CD4-positive, alpha-beta memory T cell (primary cell): ENCODE measurements at places on chromosomes 13 and 19. TPM values are rescaled to one million over a fixed set of nuclear protein-coding genes. Genes with fewer than 3 reads are reported as not detected.

Gene DDA1
- 31.6 TPM for polyA plus RNA-seq

DNA sequence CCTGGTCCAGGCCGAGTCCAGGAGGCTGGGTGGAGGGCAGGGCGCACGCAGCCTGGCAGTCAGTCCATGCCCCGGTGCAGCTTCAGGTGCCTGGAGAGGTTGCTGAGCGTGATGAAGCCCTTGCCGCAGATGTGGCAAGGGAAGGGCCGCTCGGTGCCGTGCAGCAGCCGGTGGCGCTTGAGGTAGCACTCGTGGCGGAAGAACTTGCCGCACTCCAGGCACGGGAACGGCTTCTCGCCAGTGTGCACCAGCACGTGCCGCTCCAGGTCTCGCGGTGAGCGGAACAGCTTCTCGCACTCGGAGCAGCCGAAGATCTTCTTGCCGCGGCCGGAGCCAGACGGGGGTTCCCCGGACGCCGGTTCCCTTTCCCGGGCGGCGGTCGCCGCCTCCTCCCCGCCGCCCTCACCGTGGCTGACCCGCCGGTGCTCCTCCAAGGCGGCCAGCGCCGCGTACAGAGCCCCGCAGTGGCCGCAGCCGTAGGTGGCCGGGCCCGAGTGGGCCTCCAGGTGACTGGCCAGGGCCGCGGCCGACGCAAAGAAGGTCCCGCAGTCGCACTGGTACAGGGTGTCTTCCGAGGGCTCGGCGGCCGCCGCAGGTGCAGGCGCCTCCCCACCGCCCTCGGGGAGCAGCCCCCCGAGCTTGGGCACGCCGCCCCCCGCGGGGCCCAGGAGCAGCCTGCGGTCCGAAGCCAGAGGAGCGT lies 6.8 kb downstream of the FIZ1 start:
- no peak for DNase-seq

GRCh38 chr13:52085421-52085820 lies 43.5 kb downstream of the NEK5 start:
- DNase-seq: no peak

DNA sequence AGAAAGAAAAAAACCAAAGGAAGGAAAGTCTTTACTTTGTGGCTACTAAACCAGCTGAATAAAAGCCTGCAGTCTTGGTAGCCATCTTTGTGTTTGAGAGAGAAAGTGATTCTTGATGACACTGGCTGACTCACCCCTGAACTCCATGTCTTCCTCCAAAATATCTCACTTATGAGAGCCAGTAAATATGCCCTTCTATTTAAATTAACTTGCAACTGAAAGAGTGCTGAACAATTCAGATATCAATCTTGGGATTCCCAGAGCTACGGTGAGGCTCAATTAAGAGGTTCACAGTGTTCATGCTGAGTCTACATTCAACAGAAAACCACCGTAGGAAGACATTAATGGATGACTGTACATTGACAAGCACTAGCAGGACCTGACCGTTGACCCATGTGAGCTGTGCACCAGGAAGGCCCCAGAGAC lies 57.9 kb downstream of the KCTD12 start:
- no peak for DNase-seq

- DNase-seq: no peak
Observed at GRCh38 chr13:85700906-85701305, 98.3 kb downstream of the SLITRK6 start.

DNA sequence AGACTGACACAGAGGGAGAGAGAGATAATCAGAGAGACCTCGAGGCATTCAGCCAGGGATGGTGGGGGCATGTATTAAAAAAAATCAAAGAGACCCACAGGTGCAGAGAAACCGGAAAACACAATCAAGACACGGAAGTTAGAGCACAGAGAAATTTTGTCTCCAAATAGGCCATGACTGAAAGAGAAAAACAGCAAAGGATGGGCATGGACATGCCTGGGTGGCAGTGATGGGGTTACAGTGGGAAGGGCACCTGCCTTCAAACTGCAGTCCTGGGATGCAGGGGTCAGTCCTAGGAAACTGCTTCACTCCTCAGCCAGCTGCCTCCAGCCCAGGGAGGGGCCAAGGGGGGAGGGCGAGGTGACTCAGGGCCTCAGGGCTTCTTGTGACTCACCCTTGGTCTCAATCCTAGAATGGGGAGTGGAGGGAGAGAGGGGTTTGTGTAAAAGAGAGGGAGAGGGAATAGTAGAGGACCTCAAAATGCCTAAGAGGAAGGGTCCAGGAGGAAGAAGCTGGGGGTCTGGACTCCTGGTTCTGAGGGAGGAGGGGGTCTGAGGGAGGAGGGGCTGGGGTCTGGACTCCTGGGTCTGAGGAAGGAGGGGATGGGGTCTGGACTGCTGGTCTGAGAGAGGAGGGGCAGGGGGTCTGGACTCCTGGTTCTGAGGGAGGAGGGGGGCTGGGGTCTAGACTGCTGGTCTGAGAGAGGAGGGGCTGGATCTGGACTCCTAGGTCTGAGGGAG lies 3.6 kb upstream of the KCNN4 start:
- peak; percentile 57 for DNase-seq

Gene ZNF558
- polyA plus RNA-seq: 10.6 TPM

DNA sequence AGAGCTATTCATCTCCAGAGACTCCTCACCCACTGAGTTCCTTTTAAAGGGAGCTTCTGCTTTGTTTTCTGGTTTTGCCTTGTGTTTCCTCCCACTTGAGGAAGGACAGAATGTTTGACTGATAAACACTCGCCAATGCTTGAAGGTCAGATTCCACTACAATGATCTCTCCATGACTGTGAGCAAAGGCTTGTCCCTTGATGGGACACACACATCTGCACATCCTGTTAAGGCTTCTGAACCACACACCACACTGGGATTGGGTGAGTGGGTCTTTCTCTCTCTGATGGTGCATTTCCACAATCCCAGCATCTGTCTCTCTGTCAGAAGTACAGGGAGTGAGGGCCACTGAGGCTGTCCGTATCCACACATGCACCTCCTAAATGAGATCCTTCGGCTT lies 245.3 kb downstream of the IRS2 start:
- DNase-seq: no peak

DNA sequence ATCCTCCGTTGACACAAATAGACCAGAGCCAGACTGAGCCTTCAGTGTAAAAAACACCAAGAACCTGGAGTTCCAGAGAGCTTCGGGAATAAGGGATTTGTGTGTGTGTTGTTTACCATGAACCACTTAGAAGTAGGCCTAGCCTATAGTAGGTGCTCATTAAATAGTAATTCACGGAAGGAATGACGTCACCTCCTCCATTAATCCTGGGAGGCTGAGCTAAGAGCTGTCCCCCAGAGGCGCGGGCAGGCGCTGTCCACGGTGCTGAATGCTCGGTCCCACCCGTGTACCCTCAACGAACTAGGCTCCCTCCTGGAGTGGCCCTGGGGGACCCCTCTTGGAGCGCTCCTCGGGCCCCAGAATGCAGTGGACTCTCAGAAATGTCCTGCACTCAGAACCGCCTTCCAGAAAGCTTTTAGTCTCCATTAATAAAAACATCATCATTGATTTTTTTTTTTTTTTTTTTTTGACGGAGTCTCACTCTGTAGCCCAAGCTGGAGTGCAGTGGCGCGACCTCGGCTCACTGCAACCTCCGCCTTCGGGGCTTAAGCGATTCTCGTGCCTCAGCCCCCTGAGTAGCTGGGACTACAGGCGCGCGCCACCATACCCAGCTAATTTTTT lies 6.5 kb downstream of the UNC13A start:
- DNase-seq: no peak

Gene CEACAM8
- polyA plus RNA-seq: not detected

DNA sequence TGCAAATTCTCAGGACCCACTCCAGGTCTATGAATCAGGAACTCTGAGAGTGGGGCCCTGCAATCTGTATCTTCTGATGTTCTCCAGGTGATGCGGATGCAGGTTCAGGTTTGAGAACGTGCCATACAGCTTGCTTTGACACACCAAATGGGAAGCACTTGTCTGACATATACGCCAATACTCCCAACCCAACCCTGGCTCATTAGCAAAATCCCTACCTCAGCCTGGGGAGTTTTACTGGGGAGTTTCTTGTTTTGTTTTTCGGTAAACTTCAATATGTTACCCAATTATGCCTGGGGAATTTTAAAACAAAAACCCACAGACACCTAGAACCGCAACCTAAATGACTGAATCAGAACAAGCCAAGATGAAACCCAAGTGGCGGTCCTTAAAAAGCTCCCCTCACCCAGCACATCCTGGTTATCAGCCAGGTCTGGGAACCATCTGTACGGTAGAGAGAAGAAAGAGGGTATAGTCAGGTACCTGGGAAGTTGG lies 41.2 kb downstream of the ABCC4 start:
- no peak for DNase-seq

GRCh38 chr13:103961784-103962183 lies 895.6 kb upstream of the SLC10A2 start:
- no peak for DNase-seq

GRCh38 chr13:97258801-97259200 lies 36.7 kb downstream of the MBNL2 start:
- no peak for DNase-seq

GRCh38 chr19:7902796-7903243 lies 857 bp upstream of the MAP2K7 start:
- no peak for DNase-seq

GRCh38 chr13:98390086-98390715 lies 186.7 kb downstream of the STK24 start:
- DNase-seq: no peak
